ENCODE measurements at places on chromosomes 11 and 22.

DNA sequence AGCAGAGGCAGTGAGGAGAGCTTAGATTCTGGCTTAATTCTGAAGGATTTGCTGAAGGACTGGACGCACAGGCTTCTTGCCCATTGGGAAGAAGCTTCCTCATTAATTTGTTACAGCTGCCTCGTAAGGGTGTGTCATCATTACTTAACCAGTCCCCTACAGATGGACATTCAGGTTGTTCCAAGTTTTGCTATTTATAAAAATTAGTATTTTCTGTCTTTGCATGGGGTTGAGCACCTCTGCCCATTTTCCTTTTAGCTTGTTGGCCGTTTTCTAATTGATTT is 38.1 kb downstream of the CAPN1 start:
- no peak for DNase-seq

DNA sequence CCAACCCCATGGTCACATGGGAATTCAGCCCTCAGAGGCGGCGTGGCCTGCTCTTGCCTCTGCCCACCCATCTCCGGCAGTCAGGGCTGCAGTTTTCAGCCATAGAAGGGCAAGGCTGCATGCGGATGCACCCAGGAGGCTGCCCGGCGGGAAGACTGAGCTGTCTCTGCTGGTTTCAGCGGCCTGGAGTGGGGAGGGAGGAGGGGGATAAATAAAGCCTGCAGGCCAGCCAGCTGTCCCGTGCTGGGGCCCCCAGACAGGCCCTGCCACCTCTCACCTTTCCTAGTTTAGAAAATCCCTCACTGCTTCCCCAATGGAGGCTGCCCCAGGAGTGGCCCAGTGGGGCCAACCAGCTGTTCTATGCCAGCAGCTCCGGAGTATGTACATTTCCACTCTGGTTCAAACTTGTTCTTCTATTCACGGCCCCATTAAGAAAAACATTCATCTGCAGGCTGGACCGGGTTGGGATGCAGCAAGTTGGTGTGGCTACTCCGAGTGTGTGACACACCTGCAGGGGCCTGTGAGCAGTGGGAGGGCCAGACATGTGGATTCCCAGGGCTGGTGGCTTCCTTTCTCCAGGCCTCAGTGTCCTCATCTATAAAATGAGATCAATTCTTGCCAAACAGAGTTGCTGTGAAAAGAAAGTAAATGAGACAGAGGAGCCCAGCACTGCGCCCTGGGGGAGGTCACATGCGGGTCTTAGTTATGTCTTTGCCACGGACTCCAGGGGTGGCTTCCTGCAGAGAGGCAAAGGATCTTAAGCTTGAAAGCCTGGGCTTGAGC is 5.0 kb downstream of the MICALL1 start:
- DNase-seq: no peak

- no peak for DNase-seq
These were observed 247.5 kb upstream of the ZBED5 start for GRCh38 chr11:11105361-11105760.

GRCh38 chr22:41447435-41448188 is 1.0 kb upstream of the TOB2 start:
- DNase-seq: peak; percentile 55

GRCh38 chr11:19958204-19958603 is 202.1 kb downstream of the DBX1 start:
- no peak for DNase-seq

DNA sequence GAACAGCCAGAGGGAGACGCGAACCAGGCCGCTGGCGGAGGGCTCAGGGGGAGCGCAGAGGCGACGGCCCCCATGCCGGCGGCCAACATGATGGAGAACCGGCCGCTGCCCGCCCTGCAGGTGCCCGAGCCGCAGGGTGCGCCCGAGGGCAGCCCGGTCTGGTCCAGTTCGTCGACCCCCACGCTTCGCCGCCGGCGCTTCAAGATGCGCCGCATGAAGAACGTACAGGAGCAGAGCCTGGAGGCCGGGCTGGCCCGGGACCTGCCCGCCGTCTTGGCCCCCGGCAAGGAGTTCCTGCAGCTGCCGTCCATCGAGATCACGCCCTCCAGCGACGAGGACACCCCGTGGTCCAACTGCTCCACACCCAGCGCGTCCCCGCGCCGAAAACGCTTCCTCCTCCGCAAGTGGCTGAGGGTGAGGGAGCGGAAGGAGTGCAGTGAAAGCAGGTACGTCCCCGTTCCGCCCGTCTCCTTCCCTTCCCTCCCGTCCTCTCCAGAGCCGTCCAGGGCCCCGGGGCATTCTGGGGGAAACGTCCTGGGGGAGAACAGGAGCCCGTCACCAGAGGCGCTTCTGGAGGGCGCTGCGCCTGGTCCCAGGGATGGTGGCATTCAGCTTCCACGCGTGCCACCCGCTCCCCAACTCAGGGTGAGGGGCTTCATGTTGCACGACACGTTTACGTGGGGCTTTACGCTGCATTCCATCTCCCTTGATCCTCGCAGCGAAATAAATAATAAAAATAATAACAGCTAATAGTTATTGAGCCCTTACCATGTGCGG is 840 bp downstream of the GRAMD1B start:
- peak; percentile 69 for DNase-seq

- peak; percentile 23 for DNase-seq
These were observed 236.1 kb downstream of the TTC28 start for GRCh38 chr22:28443526-28443876.

- no peak for DNase-seq
These were observed 97.0 kb downstream of the ST3GAL4 start for GRCh38 chr11:126452241-126453101.

- DNase-seq: no peak
These were observed 57.6 kb downstream of the NRXN2 start for GRCh38 chr11:64665411-64665821.

- DNase-seq: no peak
These were observed 1060.1 kb downstream of the NTM start for GRCh38 chr11:132430429-132431062.

- DNase-seq: no peak
These were observed 50.2 kb downstream of the RPL27A start for GRCh38 chr11:8732748-8733241.

DNA sequence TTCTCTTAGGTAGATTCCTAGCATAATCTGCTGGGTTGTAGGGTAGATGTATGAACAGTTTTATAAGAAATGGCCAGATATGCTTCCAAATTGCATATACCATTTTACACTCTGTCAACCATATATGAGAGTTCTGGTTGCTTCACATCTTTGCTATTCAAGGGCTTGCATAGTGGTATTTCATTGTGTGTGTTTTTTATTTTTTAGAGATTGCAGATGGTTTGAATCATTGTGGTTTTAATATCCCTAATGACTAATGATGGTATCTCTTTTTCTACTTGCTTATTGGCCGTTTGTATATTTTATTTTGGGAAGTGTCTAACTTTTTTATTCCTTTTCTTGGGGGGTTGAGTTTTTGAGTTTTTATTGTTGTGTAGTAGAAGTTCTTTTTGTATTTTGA is 26.9 kb downstream of the RNF214 start:
- no peak for DNase-seq

DNA sequence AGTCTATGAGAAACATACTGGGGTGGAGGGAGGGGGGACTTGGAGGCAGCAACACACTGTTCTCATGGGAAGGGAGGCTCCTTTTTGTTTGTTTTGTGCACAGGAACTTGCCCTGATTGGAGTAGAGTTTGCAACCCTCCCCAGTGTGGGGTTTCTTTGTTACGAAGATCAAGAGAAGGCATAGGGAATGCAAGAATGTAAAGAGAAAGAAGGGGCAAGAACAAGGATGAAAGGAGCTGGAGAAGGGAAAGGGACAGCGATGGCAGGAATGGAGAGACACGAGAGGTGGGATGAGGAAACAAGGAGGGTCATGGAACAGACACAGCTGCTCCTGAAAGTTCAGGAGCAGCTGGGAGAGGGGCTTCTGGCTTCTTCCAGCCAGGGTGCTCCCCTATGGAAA is 611.7 kb downstream of the NTM start:
- no peak for DNase-seq

GRCh38 chr11:129184581-129184980 is 7.5 kb downstream of the ARHGAP32 start:
- no peak for DNase-seq

- DNase-seq: no peak
These were observed 78.2 kb downstream of the YAP1 start for GRCh38 chr11:102188488-102188887.

- DNase-seq: peak; percentile 79
These were observed 2.4 kb downstream of the ZDHHC24 start for GRCh38 chr11:66543263-66544107.

GRCh38 chr11:131375421-131375820 is 5.0 kb downstream of the NTM start:
- DNase-seq: no peak

- no peak for DNase-seq
These were observed 56.8 kb upstream of the FBXO3 start for GRCh38 chr11:33830903-33831648.

DNA sequence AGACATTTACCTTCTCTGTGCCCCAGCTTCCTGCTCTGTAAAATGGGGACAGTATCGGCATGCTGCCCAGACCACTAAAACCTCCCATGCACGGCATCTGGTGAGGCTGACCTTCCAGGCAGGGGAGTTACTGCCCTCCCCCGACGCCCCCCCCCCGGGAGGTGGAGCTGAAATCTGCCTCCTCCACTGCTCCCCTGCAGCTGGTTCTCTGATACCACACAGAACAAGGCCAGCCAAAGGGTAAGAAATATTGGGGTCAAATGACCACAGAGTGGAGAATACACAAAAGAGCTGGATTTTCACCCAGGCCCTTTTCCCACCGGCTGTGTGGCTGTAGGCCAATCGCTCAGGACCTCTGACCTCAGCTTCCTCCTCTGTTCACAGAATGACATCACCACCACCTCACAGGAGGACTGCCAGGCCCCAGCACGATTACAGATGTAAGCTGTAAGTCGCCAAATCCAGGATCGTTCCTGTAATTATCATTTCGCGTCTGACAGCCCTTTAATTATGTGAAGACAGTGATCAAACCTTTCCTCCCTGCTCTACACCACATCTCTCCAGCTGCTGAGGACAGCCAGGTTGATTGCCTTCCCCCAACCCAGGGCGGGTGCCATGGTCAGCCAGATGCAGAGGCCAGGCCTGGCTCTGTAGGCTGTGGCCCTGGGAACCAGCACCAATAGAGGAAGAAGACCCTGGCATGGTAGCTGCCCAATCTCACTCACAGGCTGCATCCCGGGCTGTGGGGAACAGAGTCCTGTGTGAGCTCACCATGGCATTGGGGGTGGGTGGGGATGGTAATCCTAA is 35.7 kb upstream of the KLHL35 start:
- no peak for DNase-seq

DNA sequence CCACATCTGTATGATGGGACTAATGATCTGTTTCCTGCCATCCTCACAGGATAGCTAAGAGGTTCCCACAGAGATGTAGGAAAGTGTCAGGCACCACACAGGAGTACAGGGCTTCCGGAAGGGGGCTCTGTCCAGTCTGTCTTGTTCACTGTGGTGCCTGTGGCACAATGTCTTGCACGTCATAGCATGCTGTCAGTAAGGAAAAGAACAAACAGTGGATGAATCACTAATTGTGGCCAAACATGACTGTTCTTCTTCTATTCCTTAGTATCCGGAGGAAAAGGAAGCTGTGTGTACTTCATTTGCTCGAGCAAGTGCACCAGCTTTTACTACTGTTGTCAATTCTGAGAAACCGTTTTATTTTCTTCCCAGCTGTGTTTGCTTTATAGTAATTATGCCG is 73.4 kb upstream of the YWHAH start:
- DNase-seq: no peak

- no peak for DNase-seq
These were observed 17.8 kb upstream of the CCDC34 start for GRCh38 chr11:27380771-27381170.

DNA sequence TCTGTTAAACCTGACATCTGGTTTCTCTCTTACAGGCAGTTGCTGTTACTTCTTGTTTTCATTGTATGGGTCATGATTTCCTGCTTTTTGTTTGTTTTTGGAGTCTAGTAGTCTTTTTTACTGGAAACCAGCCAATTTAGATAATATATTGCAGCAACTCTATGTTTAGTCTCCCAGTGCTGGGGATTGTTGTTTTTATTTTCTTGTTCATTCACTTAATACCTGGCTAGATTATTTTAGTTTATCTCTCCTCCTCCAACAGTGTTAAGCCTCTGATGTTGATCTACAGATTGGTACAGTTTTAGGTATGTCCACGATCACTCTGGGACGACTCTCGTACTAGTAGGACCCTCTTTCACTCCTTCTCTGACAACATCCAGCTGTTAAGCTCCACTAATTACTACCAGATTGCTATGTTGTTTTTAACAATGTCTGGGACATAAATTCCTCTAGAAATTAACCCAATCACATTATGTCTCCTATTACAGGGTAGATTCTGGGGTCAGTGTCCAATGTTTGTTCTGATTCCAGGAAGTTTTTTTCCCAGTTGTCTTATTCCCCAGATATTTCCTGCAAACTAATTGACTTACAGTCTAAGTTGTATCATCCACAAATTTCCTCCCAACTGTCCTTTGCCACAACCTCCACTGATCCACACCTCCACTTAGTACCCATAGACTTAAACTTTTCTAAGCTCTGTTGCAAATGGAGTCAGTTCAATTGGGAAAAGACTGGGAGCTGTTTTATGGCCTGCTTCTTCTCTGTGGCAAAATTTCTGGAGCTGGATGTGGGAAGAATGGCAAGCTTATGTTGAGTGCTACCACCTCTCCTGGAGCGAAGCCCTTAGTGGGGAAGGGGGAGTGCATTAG is 1280.6 kb upstream of the CNTN5 start:
- no peak for DNase-seq

DNA sequence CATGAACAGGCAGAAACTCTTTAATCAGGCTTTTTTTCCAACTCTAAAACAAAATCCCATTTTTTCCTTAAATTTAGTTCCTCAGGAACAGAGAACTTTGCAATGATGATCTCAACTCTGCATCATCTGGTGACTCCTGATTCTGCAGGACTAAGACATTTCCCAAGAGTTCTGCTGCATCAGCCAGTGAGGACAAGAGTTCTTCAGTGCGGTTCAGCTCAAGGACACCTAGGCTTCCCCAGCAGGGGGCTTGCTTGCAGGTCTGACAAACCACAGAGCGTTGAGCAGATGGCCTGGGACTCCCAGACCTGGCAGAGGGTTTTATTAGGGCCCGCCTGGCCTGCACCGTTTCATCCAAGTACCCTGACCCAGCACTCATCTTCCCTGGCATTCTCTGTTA is 6.4 kb downstream of the CDCA5 start:
- DNase-seq: no peak

DNA sequence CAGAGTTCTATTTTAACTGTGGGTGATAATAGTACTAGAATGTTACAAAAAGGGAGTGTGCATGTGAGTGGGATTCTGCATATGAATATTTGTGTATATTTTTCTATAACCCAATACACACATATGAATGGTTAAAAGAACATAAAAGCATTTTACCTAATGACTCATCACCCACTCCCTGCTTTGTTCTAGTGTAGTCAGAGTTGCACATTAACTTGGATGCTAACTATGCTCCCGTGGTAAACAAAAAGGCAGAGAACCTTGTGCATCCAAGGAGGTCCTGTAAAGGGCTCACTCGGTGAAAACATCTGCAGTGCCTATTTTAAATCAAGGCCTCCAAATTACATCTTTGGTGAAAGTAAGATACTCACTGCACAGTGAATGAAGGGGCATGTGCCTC is 1289.4 kb downstream of the LRRC4C start:
- DNase-seq: no peak

DNA sequence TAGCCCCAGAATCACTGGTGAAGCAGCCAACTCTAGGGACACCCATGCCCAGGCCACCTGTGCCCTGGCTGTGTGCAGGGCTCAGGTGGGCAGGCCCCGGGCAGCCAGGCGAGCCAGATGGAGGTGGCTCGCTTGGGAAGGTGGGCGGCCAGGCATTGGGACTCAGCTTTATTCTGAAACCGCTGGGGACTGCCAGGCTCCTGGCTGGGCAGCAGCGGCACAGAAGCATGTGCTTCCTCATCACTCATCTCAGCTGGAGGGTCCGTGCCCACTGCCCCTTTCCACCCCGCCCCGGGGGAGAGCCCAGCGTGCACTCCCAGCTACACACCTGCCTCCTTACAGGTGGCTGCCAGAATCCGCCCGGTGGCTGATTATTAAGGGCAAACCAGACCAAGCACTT is 27.1 kb upstream of the SLC22A12 start:
- no peak for DNase-seq

Measured in GM13977 (cell line).